ENCODE measurements at places on chromosomes 1 and 21.
A peak's percentile ranks its signal among the peaks of the same experiment; 100 is the strongest.

DNA sequence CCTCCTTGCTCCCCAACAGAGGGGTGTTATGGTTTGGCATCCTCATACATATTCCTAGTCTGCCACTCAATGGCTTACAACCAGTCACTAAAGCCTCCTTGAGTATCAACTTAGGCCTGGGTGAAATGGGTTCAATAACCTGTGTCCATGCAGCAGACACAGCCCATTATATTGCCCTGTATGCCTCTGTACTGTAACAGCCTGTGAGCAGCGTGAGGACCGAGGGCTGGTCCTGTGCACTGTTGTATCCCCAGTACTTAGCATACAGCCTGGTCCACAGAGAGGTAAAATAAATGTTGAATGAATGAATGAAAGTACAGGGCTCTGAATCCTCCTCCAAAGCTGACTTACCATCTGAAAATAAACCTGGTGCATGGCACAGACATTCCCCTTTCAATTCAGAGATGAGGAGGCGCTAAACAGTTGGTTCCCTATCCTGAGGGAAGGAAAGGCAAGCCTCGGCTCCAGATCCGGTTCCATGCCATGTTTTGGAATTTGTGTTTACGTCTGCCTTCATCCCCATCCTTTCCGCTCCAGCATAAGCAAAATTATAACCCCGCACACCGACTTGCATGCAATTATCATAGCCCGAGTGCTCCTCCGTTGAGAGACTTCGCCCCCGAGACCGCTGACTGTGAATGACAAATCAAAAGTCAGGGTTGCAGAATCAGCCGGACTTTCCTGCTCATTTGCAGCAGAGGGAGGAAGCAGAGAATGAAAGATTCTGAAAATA is 45.0 kb upstream of the DNAJC6 start:
- DNase-seq, result peak; percentile 92

GRCh38 chr1:228469413-228470162 is 17.6 kb upstream of the RNF187 start:
- no peak for DNase-seq

GRCh38 chr1:107936498-107937481 is 28.2 kb downstream of the VAV3 start:
- peak; percentile 74 for DNase-seq

GRCh38 chr1:118249641-118250040 is 64.6 kb upstream of the SPAG17 start:
- DNase-seq, result no peak

DNA sequence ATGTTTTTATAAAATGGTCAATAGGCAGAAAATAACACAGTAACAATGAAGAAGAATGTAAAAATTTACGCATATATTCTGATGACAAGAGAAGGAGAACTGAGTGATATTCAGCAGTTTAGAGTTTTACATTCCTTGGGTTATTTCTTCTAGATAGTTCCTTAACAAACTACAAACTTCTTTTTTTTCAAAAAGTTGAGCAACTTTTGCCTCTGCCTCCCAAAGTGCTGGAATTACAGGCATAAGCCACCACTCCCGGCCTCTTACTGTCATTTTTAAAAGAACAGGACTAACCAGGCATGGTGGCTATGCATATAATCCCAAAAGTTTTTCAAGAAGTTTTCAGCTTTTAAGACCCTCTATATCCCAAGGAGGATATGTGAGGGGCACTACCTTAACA is 32.9 kb downstream of the ARNT start:
- no peak for DNase-seq

GRCh38 chr1:4970532-4970931 is 316.1 kb downstream of the AJAP1 start:
- peak; percentile 1 for DNase-seq

DNA sequence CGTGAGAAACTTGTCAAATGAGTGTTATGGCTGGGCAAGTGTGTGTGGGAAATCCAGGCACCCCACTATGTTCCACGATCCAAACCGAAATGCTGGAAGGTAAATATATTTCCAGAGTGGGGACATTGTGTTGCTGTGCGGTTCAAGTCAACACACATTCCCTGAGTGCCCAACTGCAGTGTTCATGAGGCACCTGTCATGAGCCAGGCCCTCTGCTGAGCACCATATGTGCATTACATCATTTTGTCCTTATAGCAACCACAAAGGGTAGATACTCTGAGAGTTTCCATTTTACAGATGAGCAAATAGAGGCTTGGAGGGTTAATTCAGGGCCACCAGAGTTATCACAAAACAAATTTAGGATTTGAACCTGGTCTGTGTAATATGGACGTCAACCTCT is 59.9 kb upstream of the SOD1 start:
- peak; percentile 15 for DNase-seq

GRCh38 chr1:69195136-69195535 is 372.6 kb upstream of the LRRC7 start:
- peak; percentile 42 for DNase-seq
